ENCODE measurements at places on chromosomes 6 and 20.

- no peak for DNase-seq
These were observed 172.9 kb downstream of the ADGRG6 start for GRCh38 chr6:142474531-142475289.

DNA sequence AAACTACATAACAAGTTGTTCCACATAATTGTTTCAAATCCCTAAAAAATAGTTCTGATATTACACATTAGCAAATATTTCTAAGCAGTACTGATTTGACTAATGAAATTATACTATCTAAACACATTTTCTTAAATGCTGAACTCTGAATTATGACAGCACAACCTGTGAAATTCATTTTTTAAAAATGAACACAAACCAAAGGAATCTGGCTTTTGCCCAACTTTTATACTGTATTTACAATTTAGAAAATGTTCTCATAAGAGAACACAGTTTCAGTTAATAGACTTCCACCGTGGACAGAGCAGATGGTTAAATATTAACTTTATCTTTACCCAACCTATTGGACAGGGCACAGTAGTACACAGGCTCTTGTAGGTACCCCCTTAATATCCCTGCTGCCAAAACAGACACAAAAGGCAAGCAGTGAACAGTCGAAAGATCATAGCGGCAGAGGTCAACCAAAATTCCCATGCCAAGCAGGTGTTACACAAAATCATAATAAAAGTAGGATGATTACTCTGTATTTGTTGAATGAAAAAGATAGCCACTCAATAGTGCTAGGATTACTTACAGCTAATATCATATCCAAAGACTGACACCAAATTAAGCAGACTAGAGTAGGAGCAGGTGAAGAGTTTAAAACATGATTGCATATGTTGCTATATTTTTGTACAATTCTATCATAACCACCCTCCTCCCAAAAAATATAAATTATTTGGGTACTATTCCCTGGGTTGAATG, 122.5 kb downstream of the RNGTT start:
- DNase-seq: no peak

DNA sequence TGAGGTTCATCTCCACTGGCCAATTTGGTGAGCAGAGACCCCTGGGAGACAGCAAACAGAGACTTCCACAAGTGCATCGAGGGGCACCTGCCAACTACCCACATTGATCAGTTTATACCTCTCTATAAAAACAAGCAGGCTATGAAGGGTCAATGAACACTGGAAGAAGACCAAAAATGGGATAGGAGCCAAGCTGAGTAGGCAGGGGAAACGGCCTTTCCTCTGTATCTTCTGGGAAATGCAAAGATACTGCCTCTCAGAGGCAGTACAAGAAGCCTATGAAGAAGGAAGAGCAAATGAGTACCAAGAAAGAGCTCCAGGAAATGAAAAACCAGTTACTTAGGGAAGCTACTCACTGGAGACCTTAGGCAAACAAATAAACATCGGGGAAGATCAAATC, 247.7 kb downstream of the GMDS start:
- DNase-seq: no peak

- no peak for DNase-seq
These were observed 723 bp upstream of the ARID1B start for GRCh38 chr6:156776470-156776839.

GRCh38 chr6:156879591-156879990, 102.4 kb downstream of the ARID1B start:
- no peak for DNase-seq

- DNase-seq: peak; percentile 57
These were observed 39.2 kb downstream of the ZMYND8 start for GRCh38 chr20:47317127-47317895.

- DNase-seq: no peak
These were observed 12.9 kb upstream of the WTAP start for GRCh38 chr6:159714404-159714803.

GRCh38 chr6:162211777-162212176, 515.8 kb downstream of the PRKN start:
- no peak for DNase-seq

GRCh38 chr20:8673116-8673515, 395.8 kb upstream of the PLCB4 start:
- no peak for DNase-seq

DNA sequence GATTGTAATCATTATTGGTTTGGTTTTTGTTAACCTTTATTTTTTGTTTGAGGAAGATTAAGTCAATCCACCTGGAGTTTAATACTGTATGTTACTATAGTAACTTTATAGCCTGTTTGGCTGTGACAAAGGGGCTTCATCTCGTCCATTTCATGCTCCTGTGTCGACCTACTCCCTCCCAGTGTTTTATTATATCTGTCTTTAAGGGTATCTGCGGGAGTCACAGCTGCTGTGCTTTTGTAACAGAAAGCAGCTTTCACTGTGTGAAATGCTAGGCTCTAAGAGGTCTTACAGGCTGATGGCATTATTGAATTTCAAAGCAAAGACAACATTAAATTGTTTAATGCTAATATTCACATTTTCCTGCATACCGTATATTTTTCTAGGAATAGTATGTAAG, 698.0 kb upstream of the POU3F2 start:
- no peak for DNase-seq

- no peak for DNase-seq
These were observed 28.1 kb downstream of the NCOA6 start for GRCh38 chr20:34797012-34797995.

GRCh38 chr6:122758927-122759334, 20.6 kb upstream of the FABP7 start:
- DNase-seq: no peak

GRCh38 chr6:49336514-49337131, 126.4 kb downstream of the MMUT start:
- DNase-seq: no peak

GRCh38 chr6:161682982-161683381, 409.1 kb upstream of the AGPAT4 start:
- DNase-seq: no peak

- no peak for DNase-seq
These were observed 371.8 kb upstream of the JAG1 start for GRCh38 chr20:11045412-11046175.

DNA sequence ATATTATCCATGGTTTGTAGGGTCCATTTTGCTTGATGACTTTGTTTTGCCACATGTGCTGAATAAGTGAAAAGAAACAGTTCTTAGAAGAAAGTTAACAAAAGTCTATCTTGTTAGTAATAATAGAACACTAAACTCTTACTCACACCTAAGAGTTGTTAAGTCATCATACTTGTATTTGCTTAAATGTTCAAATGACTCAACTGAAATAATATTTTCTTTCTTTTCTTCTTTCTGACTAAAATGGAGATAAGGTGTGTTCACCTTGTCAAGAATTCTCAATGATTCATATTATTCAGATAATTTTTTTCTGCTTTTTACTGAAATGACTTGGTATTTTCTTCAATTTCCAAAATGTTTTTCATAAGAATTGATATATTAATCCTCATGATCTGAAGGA, 327.2 kb downstream of the HTR1B start:
- DNase-seq: no peak

DNA sequence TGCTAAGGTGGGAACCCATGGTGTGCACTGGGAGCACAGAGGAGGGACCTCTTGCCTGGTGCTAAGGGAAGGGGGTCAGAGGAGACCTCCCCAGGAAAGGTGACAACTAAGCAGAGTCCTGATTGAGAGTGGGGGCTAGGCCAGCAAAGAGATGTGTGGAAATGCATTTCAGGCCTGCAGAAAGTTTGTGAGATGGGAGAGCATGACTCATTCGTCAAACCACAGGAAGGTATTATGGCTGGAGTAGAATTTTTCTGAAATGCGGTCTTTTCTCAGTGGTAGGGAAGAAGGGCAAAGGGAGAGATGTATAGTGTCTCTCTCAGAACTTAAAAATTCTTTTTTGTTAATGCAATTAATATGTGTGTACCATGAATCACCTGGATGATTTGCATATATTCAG, 23.6 kb upstream of the EDN1 start:
- DNase-seq: no peak

DNA sequence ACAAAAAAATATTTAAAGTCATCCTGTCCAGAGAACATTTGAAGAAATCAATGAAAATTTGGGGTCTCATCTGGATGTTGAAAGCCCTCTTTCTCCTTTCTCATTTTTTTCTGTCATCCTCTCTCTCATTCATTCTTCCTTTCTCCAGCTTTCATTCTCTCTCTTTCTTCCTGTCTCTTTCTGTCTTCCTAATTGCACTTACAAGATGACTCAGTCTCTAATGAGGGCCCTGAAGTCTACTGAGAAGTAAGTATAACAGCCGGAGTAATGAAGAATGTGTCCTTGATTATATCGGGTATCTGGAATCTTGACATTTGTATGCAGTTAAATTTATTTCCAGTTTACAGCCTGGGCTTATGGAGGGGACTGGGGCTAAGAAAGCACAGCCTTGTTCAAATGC, 232.2 kb upstream of the SULF2 start:
- no peak for DNase-seq

DNA sequence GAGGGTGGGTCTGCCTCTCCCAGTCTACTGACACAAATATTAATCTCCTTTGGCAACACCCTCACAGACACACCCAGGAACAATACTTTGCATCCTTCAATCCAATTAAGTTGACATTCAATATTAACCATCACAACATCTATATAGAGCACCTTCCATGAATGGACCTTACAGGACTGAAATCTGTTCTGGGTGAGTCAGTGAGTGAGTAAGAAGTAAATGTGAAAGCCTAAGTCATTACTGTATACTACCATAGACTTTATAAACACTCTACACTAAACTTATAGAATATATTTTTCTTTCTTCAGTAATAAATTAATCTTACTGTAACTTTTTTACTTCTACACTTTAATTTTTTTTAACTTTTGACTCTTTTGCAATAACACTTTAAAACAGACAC, 993.8 kb upstream of the MAP3K7 start:
- no peak for DNase-seq

- DNase-seq: no peak
These were observed 26.0 kb downstream of the CEBPB start for GRCh38 chr20:50216543-50217206.

GRCh38 chr20:24236201-24236600, 233.2 kb upstream of the SYNDIG1 start:
- DNase-seq: no peak

GRCh38 chr6:115276881-115277565, 783.7 kb downstream of the FRK start:
- no peak for DNase-seq

DNA sequence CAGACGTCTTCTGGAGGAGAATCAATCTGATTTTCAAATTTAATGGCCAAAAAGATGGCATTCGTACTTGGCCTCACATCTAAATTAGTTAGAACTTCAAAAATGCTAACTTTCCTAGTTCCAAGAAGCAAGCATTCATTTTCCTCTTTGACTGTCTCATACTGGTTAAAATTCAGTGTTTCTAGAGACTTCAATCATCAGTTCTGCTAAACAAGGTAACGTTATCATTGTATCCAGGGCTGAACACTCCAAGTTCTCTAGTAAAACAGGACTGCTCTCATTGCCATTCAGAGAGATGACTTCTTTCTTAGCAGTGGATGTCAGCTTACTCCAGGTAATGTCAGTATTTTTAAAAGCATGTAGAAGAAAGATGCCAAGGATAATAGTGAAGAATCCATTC, 34.6 kb upstream of the ENTPD6 start:
- no peak for DNase-seq

GRCh38 chr6:168559574-168560098, 118.7 kb downstream of the SMOC2 start:
- DNase-seq: no peak

DNA sequence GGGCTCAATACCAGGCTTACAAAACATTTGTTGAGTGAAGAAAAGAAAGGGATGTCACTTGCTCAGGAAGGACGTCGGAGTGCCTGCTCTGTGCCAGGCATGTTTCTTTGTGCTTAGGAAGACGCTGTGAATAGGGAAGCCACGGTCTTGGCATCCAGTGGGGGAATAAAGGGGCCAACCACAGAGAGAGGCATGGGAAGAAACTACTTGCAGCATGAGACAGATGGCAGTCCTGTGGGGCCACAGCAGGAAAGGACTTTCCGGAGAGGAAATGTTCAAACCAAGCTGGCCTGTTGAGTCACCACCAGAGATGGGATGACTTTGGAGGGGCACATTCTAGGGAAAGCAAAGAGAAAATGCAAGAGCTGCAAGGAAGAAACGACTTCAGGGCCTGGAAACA, 173.2 kb downstream of the CDH26 start:
- no peak for DNase-seq

- no peak for DNase-seq
These were observed 19.9 kb downstream of the RIN2 start for GRCh38 chr20:19777981-19778380.

DNA sequence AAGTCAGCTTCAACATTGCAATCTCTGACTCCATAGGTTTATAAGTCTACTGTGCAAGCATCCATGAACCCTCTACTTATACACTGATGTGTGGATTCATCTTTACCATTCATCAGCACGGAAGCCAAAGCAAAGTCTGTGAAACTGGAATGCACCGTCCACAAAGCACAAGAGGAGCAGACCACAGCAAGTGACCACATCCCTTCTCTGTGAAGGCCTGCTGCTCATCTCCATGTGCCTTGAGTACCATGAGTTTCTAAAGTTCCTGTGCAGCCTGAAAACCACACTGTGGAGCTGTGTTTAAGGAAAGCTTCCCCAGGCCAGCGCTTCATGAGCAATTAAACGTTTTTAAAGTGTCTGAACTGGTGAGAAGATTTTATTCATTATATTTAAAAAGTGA, 20.0 kb downstream of the GABRR1 start:
- DNase-seq: no peak

DNA sequence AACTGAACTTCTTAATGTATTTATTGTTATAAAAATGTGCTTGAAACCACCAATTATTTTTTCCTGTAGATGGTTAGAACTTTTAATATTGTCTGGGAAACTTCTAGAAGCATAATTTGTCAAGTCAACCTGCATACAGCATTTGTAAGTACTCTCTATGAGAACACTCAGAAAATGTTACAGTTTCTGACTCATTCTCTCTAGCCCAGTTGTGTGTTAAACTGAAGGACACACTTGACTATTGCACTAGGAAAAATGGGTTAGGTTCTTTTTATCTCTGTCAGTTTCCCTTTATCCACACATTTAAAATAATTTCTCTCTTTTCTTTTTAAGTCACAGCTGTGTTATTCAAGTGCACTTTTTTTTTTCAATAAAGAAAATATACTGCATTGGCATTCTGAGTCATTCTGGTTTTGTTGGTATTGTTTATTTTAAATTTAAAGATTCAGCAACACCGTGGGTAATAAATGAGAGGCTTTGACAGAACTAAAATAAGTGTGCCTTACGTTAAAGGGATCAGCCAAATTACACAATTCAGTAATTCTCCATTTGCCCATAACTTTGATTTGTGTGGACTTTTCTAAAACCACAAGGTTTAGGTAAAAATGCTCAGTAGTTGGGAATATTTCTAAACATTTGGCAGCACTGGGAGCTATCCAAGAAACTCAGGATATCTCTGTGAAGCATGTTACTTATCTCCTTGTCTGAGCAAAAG, 50.7 kb downstream of the OPN5 start:
- no peak for DNase-seq
